Stimulated activated CD8-positive, alpha-beta memory T cell treated with anti-CD3 and anti-CD28 coated beads, Interleukin-4, amount 100 ng/mL, for 1 hour (primary cell): ENCODE measurements at places on chromosomes 4 and X.

- no peak for DNase-seq
Observed at GRCh38 chrX:84165711-84166110, 22.3 kb downstream of the RPS6KA6 start.

DNA sequence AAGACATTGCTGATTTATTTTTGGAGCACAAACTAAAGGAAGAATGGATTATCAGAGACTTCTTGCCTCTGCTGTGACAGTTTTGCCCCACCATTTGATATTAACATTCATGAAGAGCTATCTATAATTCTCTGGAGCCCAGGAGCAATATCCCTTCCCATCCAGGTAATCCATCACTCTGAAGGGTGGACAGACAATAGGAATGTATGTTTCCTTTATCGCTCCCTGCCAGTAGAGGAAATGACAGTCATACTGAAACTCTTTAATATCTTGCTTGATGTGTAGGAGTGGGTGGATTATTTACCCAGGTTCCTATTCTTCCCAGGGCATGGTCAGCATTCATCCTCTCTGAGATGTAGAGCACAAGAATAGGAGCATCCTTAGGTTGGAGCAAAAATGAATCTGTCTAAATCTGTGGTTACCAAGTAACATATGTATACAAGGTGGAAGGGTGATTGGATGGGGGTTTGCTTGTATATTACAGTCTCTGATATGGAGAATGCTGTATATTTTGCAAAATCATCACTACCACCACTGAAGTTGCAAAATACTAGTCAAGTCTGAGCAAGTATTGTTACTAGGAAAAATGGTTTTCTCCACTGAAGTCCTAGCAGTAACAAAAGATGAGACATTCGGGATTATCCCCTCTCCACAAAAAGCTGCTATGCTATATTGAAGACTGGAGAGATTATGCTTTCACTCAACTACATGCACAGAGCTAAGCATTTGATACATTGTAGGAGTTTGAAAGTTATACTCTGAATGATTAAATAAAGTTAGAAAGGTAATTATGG, 151.6 kb downstream of the CBLL2 start:
- no peak for DNase-seq

- DNase-seq, result no peak
Observed at GRCh38 chrX:95076449-95076848, 1402.4 kb downstream of the FAM133A start.

DNA sequence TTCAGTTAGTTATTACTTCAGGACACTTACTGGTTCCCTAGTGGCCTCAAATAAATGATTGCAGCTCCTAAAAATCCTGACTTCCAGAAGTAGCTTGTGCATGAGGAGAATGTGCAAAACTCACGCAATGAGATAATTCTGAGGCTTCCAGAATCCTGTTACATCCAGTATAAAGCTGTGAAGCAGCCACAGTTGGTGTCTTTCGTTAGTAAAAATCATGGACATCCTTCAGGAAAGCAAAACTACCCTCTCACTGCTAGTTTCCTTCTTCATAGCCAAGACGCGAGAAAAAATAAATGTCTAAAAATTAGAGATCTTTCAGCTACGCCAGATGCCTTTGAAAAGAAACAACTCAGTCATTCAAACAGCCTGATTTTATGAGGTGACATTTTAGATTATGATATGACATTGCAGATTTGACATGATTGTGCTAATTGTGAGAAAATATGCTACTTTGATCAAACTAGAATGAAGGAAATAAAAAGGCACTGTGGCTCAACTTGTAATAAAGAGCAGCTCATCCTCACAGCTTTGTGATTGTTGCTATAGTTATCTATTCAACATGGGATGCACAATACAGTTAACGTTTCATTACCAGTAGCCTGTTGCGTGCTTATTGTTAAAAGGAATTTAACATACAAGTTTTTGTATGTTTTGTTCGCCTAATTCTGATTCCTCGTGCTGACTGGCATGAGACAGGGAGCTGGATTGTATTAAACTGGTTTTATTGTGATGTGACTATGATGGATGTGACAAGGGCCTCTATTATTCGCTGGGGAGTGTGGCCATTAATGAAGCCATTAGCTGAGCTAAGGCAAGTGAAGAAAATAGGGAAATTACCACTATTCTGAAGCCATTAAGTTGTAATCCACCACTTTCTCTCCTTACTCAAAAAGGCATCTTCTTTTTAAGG, 40.5 kb downstream of the AFF2 start:
- no peak for DNase-seq

DNA sequence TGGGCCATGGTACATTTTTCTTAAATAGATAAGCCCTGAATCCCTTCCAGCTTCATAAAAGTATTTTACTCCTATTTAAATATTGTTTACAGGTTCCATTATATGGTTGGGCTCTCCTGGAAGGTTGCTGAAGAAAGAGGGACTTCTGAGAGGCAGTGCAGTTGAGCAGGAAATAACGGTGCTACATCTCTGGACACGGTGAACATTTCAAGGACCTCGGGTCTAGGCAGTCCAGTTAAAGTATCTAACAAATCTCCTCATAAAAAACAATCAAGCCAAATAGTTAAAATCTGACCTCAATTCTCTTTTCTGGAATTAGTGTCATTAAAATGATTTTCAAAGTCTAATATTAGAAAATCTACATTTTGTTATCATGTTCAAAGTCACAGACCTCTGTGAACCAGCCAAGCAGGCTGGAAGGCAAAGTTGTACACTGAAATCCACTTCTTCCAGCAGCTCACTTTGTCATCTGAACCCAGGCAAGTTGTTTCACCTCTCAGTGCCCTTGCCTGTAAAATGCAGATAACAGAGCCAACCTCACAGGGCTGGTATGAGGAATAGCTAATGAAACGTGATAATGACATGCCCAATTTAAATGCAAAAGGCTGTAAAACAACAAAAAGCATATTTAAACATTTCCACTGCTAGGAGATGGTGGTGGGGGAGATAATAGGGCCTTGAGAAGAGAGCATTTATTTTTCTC, 267.0 kb upstream of the KLF3 start:
- no peak for DNase-seq

DNA sequence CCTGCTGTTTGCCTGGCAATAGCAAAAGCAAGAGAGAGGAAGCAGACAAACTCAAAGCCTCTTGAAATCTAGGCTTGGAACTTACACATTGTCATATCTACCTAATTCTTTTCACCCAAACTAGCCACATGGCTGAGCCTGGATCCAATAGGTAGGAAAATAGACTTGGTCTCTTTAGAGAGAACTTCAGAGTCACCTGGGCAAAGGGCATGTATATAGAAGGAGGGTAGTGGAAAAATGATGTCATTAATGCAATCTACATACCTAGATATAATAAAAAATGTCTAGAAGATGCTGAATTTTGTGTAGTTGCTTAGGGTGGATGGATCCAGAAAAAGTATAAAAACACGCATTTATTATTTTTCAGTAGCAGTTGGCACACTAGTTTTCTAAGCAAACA, 237.0 kb upstream of the GEMIN8 start:
- DNase-seq, result no peak

GRCh38 chr4:183390374-183390773, 54.1 kb upstream of the CDKN2AIP start:
- DNase-seq, result no peak

DNA sequence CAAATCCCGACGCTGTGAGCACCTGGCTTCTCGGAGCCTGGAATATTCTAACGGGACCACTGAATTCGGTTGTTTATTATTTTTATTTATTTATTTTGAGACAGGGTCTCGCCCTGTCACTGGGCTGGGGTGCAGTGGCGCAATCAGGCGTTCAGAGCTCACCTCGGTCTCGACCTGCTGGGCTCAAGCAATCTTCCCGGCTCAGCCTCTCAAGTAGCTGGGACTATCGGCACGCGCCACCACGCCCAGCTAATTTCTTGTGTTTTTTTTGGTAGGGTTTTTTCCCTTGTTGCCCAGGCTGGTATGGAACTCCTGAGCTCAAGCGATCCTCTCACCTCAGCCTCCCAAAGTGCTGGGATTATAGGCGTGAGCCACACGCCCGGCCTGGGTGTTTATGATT, 21.5 kb upstream of the S100P start:
- no peak for DNase-seq

DNA sequence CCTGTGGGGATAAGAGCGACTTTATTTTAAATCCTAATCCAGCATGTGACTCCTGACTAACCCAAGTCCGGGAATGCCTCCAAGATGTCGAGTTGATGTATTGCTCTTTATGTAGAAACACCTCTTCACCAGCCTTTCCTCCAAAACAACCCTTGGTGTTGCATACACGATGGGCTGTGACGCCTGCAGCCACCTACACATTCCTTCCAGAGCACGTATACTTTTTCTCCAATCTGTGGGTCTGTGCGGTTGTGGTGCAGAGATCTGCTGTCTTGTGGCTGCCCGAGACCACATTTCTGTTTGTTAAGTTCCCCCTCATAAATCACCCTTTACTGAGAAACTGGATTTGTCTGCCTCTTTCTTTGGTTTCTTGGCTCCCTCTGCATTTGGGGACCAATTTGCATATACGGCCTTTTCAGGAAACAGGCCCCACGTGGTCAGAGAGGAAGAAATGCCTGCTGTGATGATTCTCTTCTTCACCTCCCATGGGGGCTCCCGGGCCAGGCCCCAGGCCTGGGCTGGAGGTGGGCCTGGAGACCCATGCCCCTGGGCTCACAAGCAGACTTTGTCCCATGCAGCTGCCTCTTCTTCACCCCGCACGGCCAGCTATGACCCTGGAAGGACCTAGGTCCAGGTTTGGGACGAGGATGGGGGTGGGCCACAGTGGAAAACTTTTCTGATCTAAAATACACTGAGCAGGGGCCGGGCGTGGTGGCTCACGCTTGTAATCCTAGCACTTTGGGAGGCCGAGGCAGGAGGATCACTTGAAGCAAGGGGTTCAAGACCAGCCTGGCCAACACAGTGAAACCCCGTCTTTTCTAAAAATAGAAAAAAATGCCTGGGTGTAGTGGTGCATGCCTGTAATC, 21.4 kb upstream of the AFAP1 start:
- no peak for DNase-seq

GRCh38 chr4:86968547-86968946, 33.7 kb downstream of the AFF1 start:
- no peak for DNase-seq

DNA sequence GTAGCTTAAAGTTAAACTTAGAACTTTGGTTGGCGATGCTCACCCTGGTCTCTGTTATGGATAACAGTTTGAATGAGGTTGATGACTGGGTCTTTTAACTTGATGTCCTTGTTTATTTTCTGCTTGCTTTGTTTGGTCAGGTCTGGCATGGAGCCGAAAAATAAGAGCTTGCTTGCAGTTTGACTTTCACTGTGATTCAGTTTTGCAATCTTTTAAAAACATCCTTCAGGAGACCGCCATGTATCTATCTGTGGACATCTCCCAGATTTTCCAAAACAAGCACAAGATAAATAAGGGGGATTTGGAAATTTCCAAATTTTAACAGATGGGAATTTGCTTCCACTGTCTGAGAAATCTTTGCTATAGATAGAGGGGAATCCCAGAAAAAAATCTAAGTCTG, 246.7 kb downstream of the PALLD start:
- DNase-seq, result no peak

- no peak for DNase-seq
Observed at GRCh38 chr4:145520172-145520571, 38.5 kb downstream of the SMAD1 start.

- no peak for DNase-seq
Observed at GRCh38 chr4:12555011-12555410, 929.1 kb downstream of the RAB28 start.

DNA sequence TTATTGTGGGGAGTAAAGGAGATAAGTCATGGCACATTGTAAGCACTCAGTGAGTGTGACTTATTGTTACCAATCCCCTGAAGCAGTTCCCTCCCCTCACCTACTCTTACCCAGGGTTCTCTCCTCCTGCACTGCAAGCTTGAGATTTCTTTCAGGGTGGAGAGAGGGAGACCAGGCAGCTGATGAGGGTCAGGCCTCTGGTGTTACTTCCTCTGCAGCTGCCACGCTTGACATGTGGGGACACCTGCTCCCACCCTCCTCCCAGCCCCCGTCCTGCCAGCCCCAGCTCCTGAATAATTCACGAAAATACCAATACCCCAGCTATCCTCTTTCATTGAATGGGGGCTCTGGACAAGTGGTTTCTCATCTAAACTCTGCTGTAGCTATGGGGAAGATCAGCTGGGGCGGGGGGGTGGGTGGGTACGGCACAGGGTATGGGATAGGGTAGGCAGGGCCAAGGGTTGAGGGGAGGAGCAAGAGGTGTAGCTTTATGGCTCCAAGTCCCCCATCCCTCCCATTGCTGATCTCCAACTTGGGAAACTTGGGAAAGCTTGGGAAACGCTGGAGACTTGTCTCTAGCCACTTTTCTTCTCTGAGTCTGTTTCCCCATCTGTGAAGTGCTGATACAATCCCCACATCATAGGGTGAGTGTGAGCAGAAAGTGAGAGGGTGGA, 148.5 kb upstream of the PJA1 start:
- no peak for DNase-seq

GRCh38 chr4:155072417-155072816, 136.0 kb upstream of the NPY2R start:
- DNase-seq, result no peak

- DNase-seq, result no peak
Observed at GRCh38 chr4:5478697-5479096, 229.7 kb downstream of the EVC2 start.

DNA sequence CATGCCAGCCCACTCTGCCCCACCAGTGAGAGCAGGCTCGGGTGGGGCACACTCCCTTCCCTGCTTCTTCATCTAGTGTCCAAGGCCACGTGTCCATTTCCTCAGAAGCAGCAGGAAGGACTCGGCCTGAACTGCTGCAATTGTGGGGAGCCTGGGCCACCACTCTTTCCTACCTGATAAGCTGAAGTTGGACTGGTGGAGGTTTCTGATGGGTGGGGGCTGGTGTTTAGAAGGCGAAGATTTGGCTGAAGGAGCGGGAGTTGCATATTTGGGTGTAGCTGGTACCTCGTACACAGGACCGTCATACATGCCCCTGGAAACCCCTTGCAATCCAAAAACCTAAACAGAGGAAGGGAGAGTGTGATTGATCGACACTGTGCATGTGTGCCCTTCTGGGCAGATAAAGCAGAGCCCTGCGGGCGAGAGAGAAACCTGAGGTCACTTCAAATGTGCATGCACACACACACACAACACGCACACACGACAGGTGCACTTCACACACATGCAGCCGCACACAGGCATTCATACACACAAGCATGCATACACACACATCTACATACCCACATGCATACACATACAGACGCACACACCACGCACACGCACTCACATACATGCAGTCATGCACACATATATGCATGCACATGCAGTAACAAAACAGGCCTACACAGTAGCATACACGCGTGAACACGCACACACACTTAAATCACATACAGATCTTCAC, 67.4 kb downstream of the CRMP1 start:
- DNase-seq, result no peak

DNA sequence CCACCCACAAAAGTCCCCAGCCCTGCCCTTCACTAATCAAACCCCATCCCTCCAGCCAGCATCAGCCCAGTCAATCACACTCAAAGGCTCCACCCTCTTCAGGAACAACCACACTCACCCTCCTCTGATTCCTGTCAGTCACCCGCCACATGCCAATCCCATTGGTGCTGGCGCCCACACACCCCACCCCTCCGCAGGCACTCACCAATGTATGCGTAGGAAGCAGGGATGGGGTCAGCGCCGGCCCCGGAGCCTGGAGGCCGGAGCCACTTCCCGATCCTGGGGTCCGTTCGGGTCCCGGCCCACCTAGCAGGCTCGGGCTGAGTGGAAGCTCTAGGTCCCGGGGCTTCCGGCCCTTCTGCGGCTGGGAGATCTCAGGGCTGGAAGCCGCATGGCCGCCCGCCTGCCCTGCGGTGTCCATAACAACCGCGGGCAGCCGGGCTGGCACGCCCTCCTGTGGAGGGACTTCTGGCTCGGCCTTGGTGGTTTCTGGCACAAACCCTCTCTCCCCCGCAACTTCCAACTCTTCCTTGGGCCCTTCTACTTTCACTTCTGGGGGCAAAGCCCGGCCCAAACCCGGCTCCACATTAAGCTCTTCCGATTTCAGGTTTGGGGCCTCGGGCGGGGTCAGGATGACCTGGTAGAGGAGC, 7.9 kb upstream of the CFP start:
- no peak for DNase-seq
